ENCODE measurements at places on chromosomes 5 and 9.

- DNase-seq = no peak
Measured at GRCh38 chr9:16025627-16026026, 472.8 kb downstream of the CCDC171 start.

GRCh38 chr5:38848637-38849036, 2.8 kb downstream of the OSMR start:
- DNase-seq = no peak

DNA sequence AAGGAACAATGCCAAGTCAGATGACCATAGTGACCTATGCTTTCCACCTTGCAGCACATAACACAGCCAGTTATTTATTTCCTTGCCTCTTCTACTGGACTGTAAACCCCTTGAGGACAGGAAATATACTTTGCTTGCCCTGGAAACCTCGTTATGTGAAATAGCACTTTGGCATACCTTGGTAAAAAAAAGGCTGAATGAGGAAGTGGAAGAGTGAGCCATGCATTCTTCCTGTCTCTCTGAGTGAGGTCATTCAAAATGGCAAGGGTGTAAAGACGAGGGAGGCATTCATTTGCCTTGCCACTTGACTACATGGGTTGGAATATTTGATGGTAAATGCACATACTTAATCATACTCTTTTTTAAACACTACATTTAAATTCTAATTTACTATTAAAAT, 42.8 kb upstream of the SVEP1 start:
- no peak for DNase-seq

- no peak for DNase-seq
Measured at GRCh38 chr9:76292246-76292645, 102.0 kb downstream of the RFK start.

- no peak for DNase-seq
Measured at GRCh38 chr5:73828465-73828864, 202.5 kb downstream of the ARHGEF28 start.

- no peak for DNase-seq
Measured at GRCh38 chr5:81363093-81363871, 30.7 kb downstream of the ACOT12 start.

DNA sequence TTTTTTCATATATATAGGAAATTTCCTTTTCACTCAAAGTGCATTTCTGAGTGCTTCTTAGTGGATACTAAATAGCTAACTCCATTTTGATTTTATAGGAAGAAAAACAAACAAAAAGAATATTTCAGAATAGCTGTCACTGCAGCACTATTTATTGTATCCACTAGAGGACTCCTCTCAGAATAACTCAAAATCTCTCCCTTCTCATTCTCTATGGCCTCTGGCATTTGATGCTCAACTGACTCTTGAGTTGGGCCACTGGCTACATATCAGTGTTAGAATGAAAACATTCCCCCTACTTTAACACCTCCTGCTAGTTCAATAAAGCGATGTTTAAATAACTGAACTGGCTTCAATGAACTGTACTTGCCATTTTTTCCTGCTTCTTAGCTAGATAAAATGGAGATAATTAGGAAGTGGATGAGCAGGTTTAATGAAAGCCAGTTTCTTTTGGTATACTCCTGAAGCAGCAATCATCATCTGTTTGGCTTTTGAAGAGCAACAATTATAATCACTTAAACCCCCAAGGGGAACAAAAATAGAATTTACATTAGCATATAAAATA, 16.6 kb upstream of the ELAVL2 start:
- DNase-seq = no peak

DNA sequence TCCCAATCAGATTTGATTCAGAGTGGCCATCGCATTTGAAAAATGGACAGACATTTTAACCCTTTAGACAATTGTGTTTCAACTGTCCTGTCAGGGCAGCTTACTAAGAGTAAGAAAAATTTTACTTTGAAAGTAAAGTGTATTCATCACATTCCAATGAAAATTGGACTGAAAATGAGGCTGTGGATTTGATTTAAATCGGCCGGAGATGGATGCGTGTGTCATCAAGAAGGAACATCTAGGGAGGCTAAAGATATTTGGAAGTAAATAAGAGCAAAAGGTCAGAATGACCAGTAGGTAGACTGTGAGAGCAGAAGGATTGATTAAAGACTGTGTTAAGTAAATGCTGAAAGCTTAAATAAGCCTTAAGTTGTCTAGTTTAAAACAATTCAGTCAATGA, 1.5 kb downstream of the ZCCHC7 start:
- DNase-seq = no peak

- no peak for DNase-seq
Measured at GRCh38 chr9:130634191-130634768, 30.1 kb upstream of the PRDM12 start.

DNA sequence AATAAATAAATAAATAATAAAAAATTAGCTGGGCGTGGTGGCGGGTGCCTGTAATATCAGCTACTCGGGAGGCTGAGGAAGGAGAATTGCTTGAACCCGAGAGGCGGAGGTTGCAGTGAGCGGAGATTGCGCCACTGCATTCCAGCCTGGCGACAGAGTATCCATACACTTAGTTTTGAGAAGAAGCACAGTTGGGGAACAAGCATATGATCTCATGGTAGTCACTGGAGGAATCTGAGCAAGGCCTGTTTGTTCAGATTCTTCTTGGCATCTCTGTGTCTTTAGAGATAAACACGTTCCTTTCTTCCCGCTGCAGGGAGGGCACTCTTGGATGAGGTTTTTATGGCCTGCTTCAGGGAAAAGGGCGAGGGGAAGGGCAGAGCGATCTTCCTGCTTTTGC, 15.6 kb upstream of the DENND1A start:
- no peak for DNase-seq

GRCh38 chr5:17308326-17309065, 91.1 kb downstream of the BASP1 start:
- DNase-seq = no peak

GRCh38 chr5:173664154-173664526, 47.7 kb upstream of the BOD1 start:
- DNase-seq = peak; percentile 77

- DNase-seq = no peak
Measured at GRCh38 chr5:11869203-11869602, 35.0 kb downstream of the CTNND2 start.

GRCh38 chr9:126719618-126720031, 85.2 kb upstream of the ZBTB43 start:
- DNase-seq = peak; percentile 90

GRCh38 chr9:23820451-23821374, 5.3 kb downstream of the ELAVL2 start:
- DNase-seq = no peak

DNA sequence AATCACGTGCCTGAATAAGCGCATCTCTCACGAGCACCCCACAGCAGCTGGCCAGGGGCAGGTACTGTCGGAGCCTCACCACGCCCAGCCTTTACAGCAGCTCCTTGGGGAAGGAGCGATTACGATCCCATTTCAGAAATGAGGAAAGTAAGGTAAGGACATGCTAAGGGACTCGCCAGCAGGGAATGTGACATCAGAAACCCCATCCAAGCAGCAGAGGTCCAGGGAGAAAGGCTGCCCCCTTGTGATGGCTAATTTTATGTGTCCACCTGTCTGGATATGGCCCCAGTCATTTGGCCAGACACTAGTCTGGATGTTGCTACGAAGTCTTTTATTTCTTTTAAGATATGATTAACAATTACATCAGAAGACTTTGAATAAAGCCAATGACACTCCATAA, 77.3 kb downstream of the UBE2QL1 start:
- DNase-seq = no peak

DNA sequence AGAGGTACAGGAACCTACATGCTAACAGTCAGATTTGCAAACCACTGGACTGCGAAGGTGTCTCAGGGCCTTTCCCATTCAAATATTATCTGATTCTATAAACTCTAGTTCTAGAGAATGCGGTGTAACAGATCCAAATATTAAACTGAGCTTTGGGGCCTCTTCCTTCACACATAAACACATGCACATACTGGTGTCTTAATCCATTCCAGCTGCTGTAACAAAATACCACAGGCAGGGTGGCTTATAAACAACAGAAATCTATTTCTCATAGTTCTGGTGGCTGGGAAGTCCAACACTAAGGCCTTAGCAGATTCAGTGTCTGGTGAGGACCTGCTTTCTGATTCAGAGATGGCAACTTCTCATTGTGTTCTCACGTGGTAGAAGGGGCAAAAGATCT, 30.2 kb downstream of the RETREG1 start:
- DNase-seq = no peak

DNA sequence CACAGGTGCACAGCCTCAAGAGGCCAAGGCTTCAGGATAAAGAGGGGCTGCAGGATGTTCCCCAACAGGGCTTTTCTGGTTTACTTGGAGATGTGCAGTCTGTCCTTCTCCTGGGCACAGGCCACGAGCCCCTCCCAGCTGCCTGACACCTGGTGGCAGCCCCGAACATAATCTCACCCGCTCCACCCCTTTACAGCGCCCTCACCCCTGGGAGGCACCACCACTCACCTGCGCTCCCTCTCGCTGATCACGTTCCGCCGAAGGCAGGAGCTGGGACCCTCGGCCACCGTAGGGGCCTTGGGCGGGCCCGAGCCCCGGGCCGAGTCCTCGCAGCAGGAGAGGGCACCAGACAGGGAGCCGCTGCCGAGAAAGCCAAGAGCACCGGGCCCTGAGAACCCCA, 514 bp downstream of the SOHLH1 start:
- no peak for DNase-seq

GRCh38 chr9:137052293-137052692, 1.6 kb downstream of the ENTPD2 start:
- DNase-seq = no peak

DNA sequence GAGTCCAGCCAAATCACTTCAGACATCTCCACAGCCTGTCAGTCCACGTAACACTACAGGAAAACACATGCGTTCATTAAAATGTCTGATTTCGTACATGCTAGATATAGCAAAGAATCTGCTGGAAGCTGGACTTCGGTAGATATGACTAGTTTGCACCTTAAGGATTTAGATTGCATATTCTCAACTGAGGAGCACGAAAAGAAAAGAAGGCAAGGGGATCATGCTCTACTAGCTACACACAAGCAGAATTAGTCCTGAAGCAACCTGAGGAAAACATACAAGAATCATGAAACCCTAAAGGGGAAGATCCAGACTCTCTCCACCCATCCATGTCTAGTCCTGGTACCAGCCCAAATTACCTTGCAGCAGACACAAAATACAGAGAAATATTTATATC, 36.1 kb upstream of the SSBP2 start:
- no peak for DNase-seq

GRCh38 chr5:124843596-124843899, 97.1 kb upstream of the ZNF608 start:
- no peak for DNase-seq

GRCh38 chr9:22813529-22813928, 366.9 kb downstream of the DMRTA1 start:
- DNase-seq = no peak

DNA sequence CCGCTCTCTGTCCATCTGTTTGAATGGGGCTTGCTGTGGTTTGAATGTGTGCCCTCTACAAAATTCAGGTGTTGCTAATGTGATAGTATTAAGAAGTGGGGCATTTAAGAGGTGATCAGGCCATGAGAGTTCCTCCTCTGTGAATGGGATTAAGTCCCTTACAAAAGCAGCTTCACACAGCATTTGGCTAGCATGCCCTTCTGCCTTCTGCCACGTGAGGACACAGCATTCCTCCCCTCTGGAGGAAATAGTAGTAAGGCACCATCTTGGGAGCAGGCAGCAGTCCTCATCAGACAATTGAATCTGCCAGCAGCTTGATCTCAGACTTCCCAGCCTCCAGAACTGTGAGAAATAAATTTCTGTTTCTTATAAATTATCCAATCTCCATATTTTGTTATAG, 540.2 kb downstream of the CSNK1G3 start:
- no peak for DNase-seq

GRCh38 chr9:106857811-106858470, 5.0 kb upstream of the ZNF462 start:
- no peak for DNase-seq

DNA sequence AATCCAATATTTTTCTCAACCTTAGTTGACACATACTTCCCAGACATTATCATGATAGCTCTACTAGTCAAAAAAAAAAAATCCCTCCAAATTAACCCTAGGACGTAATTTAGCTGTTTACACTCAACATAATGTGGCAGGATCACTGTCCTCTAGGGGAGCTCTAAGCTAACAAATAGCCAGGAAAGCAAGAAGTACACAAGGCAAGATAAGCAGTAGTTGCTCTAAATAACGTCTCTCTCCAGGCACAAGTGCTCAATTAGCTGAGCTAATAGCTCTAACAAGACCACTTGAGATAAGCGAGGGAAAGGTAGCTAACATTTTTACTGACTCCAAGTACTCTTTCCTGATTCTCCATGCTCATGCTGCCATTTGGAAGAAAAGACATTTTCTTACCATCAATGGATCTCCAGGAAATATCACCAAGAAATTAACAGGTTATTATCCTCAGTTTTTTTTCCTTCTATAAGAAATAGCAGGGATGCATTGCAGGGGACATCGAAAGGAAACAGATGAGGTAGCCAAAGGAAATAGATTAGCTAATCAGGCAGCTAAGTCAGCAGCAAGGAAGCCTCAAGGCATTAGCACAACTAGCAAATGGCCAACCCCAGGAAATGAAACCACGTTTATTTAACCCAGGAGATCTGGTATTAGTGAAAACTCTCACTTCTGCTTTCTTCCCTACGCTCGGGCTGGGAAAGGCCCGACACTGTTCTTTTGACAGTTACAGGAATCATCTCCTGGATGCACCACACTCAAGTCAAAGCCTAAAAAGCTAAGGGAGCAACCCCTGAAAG, 614.1 kb downstream of the PTPRD start:
- no peak for DNase-seq

GRCh38 chr9:131116281-131117120, 8.9 kb upstream of the NUP214 start:
- DNase-seq = no peak

DNA sequence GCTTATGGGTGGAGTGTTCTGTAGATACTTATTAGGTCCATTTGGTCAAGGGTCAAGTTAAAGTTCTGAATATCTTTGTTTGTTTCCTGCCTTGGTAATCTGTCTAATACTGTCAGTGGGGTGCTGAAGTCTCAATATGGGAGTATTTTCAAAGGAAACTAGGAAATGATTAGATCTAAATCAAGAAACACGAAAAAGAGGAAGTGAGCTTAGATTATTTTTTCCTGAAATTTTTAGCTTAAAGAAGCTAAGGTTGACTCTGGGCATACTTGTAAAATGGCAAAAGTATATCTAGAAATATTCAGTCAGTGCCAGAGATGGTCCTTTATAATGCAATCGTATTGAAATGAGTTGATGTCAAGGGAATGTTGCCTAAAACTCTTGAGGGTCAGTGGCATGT, 313.5 kb downstream of the ICE1 start:
- no peak for DNase-seq

GRCh38 chr9:99873531-99873930, 32.9 kb upstream of the STX17 start:
- DNase-seq = no peak

GRCh38 chr5:178228609-178229008, 4.0 kb downstream of the PHYKPL start:
- no peak for DNase-seq

GRCh38 chr5:126973193-126973592, 57.2 kb downstream of the MARCHF3 start:
- no peak for DNase-seq

DNA sequence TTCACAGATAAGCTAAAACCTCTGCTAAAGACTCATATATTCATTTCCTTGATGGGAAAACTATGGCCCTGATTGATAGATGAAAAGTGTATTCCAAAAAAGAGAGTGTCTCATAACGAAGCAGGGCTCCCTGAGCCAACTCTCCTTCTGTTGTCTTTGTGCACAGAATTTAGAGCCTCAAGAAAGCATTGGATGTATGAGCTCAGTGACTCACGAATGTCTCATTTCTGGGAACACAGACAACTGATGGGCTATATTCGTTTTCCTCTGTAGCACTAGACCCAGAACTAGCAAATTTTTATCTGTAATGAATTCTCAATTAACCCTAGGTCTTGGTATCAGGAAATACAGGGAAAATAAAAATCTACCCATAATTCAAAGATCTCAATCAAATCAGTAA, 88.4 kb downstream of the LMNB1 start:
- DNase-seq = no peak
